ENCODE measurements at places on chromosomes 1 and 21.

DNA sequence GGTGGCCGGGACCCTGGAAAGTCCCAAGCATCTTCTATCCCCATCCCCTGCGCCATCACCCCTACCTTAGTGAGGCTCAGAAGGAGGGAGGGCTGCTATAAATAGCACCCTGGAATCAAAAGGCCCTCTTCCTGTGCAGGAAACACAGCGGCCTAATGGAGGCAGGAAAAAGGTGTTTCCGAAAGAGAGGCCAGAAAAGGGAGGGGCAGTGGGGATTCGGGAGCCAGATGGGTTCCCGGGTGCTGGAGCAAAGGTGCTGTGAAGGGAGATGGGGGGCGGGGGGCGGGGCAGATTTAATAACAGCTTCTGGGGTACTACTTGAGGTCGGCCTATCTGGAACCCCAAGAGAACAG, 16.6 kb downstream of the NAV1 start:
- DNase-seq, result no peak

- DNase-seq, result peak; percentile 27
These were observed 67.1 kb downstream of the UBE2T start for GRCh38 chr1:202274611-202275010.

GRCh38 chr21:25995278-25995677, 175.3 kb downstream of the APP start:
- DNase-seq, result no peak

- DNase-seq, result no peak
These were observed 1650.3 kb downstream of the BRINP3 start for GRCh38 chr1:188827400-188827799.

DNA sequence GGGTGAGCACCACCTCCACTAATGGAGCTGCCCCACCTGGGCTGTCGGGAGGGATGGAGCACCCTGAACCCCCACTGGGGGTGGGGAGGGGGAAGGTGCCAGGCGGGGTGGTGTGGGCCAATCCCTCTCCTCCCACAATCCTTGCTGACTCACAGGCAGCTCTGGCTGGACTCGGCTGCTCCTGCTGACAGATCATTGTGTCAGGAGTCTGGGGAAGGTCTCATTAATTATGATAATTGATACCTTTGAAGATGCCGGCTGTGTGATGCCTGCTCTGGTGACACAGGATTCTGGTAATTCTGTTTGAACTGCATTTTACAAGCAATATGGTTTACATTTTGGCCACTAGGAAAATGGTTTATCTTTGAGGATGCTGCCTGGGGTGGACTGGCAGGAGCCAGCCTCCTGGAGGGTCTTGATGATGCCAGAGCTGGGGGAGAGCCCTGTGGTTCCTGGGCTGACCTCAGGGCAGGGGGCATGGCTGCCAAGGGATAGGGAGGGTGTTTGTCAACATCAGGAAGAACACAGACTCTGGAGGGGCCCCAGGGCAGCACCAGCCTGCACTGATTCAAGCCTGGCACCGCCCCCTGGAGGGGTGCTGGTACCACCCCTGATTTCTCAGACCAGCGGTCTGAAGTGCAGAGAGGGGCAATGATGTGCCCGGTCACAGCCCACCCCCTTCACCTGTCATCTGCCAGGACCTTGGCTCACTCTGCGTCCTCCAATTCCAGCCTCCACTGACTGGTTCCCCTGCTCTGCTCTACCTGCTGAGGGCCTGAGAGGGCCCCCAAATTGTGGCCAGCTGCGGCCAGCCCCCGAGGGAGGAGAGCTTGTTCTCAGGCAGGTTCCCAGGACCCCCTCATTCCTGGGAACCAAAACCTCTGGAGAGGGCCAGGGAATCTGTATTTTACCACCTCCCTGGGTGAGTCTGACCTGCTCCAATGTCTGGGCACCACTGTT, 338.8 kb downstream of the MATN1 start:
- no peak for DNase-seq

DNA sequence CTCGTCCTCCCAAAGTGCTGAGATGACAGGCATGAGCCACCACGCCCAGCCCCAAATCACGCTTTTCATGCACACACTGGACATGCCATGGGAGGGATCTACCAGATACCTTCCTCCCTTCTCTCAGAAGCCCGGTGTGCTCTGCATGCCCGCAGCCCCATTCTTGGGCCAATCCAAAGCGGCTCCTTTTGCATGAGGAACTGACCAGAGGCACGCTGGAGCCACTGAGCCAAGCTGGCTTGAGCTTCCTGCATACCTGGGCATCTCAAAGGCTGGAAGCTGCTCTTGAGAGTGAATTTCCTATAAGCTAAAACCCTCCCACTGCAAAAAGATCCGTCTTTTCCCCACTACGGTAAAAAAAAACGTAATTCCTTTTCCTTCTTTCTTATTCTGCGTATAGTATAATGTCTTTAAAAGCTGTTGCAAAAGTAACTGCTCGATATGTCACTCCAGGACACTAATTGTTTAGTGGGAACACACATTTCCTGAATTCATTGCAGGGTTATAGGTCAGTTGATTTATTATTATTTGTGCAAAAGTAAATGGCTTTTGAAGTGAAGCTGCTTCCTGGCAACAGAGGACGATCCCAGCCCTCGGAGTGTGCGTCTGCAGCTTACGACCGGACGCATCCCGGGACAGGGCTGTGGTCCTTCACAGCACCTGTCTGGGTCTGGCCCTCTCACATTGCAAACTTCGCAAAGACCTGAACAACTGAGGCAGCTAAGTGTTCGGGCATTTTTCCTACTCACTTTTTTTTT, 61.8 kb upstream of the ETS2 start:
- no peak for DNase-seq

DNA sequence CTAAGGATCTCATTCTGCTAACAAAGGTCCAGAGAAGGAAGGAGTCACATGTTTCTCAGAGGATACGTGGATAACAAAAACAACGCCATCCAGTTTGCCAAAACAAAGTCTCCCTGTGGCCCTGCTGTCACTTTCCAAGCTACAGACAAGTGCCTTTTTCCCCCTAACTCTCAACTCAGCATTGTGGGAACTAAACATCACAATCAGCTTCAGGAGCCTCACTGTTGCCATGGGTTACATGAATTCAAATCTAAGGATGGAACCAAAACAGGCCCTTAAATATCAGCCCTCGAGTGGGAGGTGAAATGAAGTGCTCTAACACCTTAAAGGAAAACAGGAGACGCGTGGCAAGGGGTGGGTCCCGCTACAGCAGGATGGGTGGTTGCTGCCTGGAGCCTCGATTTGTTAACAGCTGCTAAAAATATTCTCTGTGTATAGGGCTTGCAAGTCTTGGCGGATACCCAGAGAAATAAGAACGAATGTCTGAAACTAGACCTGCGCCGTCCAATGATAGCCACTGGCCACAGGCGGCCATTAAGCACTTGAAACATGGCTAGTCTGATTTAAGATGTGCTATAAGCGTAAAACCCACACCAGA, 66.4 kb upstream of the SOD1 start:
- no peak for DNase-seq

- DNase-seq, result no peak
These were observed 25.9 kb downstream of the CYP2J2 start for GRCh38 chr1:59900640-59901039.

DNA sequence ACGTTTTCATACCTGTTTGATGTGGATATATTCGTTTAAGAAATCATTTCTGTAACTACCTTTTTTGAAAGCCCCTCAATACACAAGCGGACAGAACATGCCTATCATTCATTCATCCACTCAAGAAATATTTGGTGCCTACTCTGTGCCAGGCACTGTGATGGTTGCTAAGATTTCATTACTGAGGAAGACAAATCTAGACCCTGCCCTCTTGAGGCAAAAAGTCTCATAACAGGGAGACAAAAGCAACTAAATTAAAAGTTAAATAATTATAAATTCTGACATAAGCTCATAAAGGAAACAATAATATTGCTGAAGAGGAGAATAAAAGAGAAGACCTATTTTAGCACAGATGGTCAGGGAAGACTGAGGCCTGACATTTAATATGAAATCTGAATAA, 203.5 kb upstream of the ZNHIT6 start:
- DNase-seq, result no peak

GRCh38 chr1:157994704-157995582, 1.5 kb downstream of the KIRREL1 start:
- no peak for DNase-seq

GRCh38 chr1:159928491-159929050, 3.3 kb upstream of the TAGLN2 start:
- no peak for DNase-seq

GRCh38 chr21:36762642-36763041, 63.7 kb downstream of the SIM2 start:
- DNase-seq, result no peak

DNA sequence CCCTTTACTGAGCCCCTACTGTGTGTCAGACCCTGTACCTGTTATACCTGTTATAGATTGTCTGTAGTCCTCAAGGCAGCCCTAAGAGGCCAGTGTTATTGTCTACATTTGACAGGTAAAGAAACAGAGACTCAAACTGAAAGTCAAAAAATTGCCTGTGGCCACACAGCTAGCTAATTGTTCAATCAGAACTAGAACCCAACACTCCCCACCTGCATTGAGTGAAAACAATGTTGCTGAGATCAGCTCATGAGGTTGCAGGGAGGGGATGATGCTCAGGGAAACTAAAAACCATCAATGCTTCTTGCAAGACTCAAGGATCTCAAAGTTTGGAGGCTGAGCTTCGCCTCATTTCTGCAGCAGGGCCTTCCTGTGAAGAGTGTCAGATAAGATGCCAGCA, 109.5 kb upstream of the LMO4 start:
- no peak for DNase-seq

- no peak for DNase-seq
These were observed 61.7 kb upstream of the DNAJC6 start for GRCh38 chr1:65247419-65248359.

Measured in stimulated activated CD4-positive, alpha-beta T cell treated with anti-CD3 and anti-CD28 coated beads, Interleukin-12 subunit alpha, Interleukin-12 subunit beta, amount 100 ng/mL, for 48 hours (primary cell).